ENCODE measurements at places on chromosomes 1 and 21.

DNA sequence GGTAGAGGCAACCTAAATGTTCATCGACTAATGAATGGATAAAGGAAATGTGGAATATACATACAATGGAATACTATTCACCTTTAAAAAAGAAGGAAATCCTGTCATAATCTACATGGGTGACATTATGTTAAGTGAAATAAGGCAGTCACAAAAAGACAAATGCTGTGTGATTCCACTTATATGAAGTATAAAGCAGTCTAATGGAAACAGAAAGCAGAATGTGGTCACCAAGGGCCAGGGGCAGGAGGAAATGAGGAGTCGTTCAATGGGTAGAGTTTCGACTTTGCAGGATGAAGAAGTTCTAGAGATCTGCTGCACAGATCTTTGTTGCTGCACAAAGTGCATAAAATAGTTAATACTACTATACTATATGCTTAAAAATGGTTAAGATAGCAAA is 7.8 kb downstream of the DIPK1A start:
- DNase-seq, result no peak

GRCh38 chr1:10340930-10341590 is 57.8 kb upstream of the PGD start:
- no peak for DNase-seq

DNA sequence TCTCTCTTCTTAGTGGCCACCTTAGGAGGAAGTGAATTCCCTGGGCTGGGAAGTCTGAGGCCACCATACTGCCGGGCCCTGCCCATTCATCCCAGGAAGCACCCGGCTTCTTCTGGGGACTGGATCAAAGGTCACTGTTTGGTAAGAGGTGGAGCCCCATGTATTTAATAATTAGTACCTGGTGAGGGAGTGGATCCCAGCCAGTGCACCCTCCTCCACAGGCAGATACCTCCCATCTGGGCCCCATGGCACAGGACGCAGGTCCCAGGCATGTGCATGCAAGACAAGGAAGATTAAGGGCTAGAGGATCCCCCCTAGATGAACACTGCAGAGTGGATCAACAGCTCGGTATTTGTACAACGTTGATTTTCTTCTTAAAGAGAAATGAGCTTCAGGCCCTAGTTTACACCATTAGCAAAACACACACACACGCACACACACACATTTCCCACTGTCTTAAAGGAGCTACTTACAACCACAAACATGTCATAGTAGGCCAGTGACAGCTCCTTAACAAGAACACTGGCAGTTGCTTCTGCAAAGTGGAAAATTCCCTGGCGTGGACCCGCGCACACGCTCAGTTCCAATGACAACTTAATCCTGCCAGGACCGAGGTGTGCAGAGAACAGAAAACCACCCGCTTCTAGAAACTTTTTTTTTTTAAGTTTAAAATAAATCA is 90.7 kb downstream of the MRPL37 start:
- no peak for DNase-seq

DNA sequence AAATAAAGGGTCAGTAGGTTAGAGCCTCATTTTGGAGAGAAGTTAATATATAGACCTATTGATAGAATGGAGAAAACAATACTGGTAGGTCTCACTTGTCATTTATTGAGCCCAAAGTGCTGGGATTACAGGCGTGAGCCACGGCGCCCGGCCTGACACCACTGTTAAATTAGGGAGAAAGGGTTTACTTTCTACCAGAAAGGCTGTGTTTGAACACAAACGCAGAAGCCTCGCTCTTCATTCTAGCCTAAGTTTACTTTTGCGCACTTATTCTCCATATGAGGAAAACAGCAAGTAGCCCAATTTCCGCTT is 710 bp upstream of the PRPF3 start:
- DNase-seq, result no peak

- DNase-seq, result no peak
Measured at GRCh38 chr21:46388206-46388880, 64.4 kb downstream of the PCNT start.

DNA sequence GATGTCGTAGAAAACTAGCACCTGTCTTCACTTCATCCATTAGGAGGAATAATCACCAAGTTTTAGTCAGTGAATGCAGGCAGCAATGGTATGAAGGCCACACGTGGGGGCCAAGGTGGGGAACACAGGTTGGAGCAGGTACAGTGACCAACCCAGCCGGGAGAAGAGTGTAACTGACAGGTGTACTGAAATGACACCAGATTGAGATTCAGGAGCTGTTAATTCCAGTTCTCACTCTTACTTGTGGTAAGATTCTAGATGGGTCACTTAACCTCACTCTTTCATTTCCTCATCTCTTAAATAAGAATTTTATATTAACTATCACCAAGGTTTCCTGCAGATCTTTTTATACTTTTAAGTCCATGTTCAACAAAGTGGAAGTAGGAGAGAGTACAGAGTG is 206.2 kb upstream of the PTBP2 start:
- no peak for DNase-seq

DNA sequence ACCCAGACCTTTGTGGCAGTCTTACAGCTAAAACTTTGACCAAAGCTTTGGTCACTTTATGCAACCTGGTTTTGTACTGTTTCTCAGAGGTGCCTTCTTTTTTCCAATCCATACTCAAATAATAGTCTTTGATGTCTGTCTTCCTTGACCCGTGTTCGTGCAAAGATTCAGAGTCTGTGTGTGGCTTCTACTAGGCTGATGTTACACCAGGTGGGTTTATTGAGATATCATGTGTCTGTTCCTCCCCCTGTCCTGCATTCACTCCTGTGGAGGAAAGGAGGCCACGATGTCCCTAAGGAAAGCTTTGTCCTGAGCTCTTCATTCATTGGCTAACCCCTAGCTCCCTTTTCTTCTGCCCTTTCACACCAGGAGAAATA is 15.0 kb upstream of the IKBKE start:
- no peak for DNase-seq

DNA sequence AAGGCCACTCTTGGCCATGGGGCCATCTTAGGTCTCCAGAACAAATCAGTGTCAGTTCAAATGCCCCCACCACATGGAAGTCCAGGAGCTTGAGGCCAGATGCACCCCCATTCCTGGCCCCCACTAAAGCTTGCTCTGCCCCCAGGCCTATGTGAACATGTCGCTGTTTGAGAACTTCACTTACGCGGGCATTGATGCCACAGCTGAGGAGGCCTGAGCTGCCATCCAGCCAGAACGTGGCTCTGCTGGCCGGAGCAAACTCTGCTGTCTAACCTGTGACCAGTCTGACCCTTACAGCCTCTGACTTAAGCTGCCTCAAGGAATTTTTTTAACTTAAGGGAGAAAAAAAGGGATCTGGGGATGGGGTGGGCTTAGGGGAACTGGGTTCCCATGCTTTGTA is 15.1 kb upstream of the MPL start:
- no peak for DNase-seq

DNA sequence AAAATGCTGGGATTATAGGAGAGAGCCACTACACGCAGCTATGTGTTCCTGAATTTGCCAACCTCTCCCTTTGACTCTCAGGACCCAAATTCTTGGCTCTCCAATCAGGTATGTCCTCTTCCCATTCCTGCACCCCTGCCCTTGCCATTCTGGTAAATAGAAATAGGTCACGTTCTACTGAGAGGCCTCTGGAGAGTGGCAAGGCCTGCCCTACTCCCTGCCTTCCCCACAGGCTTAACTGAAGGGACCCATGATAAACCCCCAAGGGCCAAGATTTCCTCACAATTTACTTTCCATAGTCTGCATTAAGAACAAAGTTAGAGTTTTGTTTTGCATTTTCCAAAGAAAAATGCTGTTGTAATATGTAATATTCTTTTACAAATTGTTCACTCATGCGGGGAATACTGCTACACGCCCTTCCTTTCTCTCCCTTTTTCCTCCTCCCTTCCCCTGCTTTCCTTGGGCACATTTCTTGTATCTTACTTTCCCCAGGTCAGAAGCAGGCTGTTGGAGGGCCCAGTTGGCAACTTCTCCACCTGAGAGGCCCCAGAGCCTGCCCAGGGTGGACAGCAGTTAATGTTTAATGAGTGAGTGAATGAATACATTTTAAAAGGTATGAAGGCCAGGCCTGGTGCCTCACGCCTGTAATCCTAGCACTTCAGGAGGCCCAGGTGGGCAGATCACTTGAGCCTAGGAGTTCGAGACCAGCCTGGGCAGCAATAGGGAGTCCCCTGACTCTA is 33.9 kb upstream of the PUM1 start:
- DNase-seq, result no peak

- DNase-seq, result peak; percentile 75
Measured at GRCh38 chr1:102891868-102892625, 216.3 kb downstream of the COL11A1 start.

GRCh38 chr1:53655931-53656746 is 82.8 kb downstream of the GLIS1 start:
- peak; percentile 74 for DNase-seq

DNA sequence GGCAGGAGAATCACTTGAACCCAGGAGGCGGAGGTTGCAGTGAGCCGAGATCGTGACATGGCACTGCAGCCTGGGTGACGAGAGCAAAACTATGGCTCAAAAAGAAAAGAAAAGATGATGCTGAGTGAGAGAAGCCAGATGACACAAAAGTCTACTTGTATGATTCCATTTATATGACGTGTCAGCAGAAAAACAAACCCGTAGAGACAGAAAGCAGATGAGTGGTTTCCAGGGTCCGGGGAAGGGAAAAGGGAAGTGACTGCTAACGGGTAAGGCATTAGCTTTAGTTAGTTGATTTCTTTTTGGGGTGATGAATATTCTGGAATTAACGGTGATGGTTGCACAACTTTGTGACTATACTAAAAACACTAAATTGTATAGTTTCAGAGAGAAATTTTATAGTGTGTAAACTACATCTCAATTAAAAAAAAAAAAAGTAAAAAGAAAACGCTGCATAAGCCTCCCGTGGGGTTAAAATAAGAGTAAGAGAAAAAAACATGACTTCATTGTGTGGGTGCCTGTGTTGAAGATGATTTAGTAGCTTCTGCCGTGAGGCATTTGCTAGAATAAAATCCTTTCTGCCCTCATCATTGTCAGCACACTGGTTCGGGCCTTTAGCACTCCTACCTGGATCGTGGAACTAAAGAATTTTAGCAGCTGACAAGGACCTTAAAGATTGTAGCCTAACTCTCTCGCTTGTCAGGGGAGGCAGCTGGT is 24.7 kb upstream of the ATP5PO start:
- peak; percentile 92 for DNase-seq

DNA sequence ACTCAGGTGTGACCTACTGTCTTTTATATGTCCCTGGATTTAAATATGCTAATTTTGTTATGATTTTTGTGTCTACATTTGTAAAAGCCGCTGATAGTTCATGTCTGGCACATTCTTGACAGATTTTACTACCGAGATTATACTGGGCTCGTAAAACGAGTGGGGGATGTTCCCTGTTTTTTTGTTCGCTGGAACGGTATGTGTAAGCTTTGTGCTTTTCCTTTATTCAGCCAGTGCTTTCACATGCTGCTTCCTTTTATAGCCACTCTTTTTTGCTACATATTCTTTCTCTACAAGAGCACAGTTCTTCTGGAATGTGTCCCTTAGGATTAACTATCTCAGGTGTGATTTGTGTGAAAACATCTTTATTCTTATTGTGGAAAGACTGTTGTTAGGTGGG is 46.6 kb downstream of the ADARB1 start:
- no peak for DNase-seq

DNA sequence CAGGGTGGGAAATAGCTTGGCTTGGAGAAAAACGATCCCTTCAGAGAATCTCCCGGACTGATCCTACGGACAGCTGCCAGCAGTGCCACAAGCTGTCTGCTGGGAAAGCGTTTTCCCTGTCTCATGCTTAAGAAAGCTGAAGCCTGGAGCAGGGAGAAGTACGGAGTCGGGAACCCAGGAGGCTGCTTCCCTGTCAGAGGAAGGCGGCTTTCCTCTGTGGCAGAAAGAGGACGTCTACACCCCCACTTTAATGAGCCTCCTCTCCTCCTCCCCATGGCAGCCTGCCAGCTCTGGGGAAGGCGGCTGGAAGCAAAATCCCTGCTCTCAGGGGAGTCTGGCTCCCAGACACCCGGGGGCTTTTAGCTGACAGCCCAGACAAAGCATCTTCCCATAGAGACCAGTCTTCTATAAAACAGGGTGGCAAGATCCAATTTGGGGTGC is 7.3 kb downstream of the KIF21B start:
- DNase-seq, result peak; percentile 29

GRCh38 chr1:116754198-116754977 is at the start of gene CD2:
TSS of gene CD2 (plus strand) at chr1:116754430. CDS start at chr1:116754493, 63 bp downstream.
- DNase-seq, result no peak

GRCh38 chr1:18302788-18303413 is 177.8 kb upstream of the KLHDC7A start:
- DNase-seq, result no peak

DNA sequence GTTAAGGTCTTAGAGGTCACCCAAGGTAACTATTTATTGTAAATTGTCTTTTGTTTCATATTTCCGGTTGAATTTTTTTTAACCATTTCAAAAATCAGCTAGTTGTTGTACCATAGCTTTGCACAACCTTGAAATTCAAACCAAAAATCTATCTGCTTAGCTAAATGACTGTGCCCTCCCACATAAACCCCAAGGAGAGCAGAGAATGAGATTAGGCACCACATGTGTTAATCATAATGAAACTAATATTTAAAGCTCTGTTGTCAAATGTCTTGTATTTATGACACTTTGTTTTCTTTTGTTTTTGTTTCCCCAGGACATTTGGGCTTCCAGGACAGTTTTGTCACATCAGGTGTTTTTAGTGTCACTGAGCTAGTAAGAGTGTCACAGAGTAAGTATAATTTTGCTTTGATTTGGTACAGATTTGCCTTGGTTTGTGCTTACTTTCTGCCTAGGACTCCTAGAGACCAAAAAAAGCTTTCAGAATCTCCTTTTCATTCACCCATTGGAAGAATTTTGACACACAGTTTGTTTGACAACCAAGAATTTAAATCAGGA is 249.9 kb downstream of the NFIA start:
- DNase-seq, result no peak

- DNase-seq, result peak; percentile 92
Measured at GRCh38 chr1:37595440-37596181, at the start of gene GNL2. TSS of gene GNL2 (minus strand) at chr1:37595937. CDS start at chr1:37595822, 115 bp downstream.

DNA sequence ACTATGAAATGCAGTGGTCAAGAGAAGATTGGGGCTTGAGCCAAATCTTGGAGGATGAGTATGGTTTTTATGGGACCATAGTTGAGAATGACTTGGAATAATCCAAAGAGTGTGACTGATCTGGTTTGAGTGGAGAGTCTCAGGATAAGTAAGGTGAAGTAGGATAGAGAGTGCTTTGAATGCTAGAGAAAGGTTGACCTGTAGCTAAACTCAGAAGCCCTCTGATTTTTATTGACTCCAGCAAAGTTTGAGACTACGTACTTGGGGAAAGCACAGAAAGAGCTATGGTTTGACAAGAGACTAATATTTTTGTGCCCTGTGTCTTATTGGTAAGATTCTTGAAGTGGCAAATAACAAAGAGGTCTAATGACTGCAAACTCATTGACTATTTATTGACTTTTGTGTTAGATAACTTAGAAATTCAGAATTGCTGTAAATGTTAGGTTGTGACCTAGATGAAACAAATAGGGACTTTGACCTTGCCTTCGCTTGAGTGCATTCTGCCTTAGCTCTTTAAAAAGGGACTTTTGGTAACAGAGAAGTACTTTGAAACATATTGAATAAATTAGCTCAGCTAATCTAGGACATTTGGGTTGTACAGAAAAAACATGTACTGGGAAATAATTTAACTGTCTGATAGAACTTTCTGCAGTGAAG is 35.1 kb downstream of the UAP1 start:
- DNase-seq, result no peak

Data from LHCN-M2 (cell line).